Gastroesophageal sphincter (tissue), 4 donors: ENCODE measurements at places on chromosomes 11 and 22. TPM values are rescaled to one million over a fixed set of nuclear protein-coding genes. Genes with fewer than 3 reads are reported as not detected.

GRCh38 chr11:9228091-9228490, 37.1 kb downstream of the DENND5A start:
- no peak for ATAC-seq

NPTXR gene
- total RNA-seq = 21.7 TPM

RPLP2 gene
- 472 TPM for total RNA-seq

DNA sequence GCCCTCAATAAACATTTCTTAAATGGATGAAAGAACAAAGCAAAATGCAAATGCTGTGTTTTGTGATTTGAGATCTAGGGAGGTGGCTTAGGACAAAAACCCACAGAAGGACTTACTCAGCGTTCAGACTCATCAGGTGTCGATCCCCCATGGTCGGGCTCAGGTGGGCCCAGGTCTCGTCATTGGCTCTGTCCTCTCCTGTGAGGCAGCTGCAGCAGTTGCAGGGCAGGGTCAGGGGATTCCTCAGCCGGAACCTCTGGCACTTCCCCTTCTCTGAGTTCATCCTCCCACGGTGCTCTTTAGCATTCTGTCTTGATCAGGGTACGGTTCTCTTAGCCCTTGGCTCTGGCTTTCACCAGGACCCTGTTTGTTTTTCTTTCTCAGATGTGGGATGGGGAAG, 14.0 kb upstream of the ACR start:
- ATAC-seq = no peak

- no peak for ATAC-seq
Measured at GRCh38 chr11:74571062-74571399, 21.4 kb upstream of the POLD3 start.

TIMP3 gene
- 818 TPM for total RNA-seq

DNA sequence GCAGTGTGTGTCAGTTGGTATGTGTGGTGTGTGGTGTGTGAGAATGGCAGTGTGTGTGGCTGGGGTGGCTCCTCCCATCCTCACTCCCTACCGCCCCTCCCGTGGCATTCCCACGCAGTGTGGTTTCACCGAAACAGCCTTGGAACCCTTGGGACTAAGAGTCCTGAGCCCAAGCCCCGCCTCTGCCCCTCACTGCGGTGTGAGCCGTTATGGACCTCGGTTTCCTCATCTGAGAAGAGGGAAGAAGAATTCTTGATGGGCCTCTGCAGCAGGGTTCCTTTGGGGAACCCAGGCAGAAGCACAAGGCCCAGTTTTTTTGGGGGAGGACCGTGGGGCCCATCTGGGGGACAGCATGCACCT, 7.2 kb downstream of the UPK3A start:
- no peak for ATAC-seq

TMA7B gene
- not detected for total RNA-seq

- no peak for ATAC-seq
Measured at GRCh38 chr22:46710806-46711205, 27.2 kb downstream of the CERK start.

- peak; percentile 10 for ATAC-seq
Measured at GRCh38 chr11:44066732-44067141, 667 bp downstream of the ACCS start.

MS4A15 gene
- not detected for total RNA-seq

GRCh38 chr11:67006029-67006884, 16.7 kb upstream of the SYT12 start:
- ATAC-seq = no peak

SLC25A45 gene
- 9.0 TPM for total RNA-seq

AIP gene
- 65.4 TPM for total RNA-seq
